Stimulated activated CD8-positive, alpha-beta memory T cell treated with anti-CD3 and anti-CD28 coated beads, Interleukin-2, amount 100 ng/mL, for 1 hour (primary cell): ENCODE measurements at places on chromosomes 3 and 15.

DNA sequence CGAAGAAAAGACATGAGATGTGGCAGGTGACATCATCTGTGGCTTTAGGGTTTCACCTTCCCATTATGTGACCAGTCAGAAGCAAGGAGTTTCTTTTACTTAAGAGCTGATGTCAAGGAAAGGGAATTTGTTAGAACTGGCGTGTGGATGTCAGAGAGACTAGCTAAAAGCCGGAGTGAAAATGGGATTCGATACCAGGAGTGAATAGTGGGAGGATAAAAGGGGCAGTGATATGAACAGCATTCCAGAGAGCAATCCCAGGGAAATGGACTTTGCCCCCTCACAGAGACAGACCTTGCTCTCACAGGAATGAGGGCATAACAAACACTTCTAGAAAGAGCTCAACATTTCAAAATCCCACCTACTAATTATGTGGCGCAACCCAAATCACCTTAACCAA is 5.9 kb upstream of the FMN1 start:
- DNase-seq: no peak

DNA sequence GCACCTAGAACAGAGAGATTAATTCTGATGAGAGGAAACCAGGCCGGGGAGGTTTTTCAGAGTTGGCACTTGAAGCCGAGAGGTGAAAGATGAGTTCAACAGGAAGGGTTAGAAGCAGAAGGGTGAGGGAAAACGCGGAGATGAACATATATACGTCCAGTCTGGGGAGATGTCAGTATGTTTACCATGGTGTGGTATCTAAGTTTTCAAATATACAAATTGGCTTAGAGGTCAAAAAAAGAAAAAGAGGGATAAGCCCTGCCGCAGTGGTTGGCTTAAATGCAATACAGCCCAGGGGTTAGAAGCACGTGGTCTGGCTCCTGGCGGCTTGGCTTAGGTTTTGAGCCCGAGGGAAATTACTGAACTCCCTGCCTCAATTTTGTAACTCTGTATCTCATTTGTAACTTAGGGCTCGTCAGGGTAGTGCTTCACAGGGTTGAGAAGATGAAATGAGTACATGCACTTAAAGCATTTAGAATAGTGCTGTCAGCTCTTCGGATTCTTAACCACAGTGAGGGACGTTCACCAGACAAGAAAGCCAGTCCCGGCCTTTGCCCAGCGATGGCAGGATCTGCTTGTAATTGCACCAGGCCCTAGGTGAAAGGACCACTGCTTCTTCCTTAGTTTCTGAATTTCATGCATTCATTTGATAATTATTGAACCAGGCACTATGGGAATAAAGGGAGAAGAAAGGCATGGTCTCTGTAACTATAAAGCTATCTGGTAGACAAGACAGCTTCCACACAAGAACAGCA is 6.4 kb downstream of the HES1 start:
- DNase-seq: no peak

DNA sequence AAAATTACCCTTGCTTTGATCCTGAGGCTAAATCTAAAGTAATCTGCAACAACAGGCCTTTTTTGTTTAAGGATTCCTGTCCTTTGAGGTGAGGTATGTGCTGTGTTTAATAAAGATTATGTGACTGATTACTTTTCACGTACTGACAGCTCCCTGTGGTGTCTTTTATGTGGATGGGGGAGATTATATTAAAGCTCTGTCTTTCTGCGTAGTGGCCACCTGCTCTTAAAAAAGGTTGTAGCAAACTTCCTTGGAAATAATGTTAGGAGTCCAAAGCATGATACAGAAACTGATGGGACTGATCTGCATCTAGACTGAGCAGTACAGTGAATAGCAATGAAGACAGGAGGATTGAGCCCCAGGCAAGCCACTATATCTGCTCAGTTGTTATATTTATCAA is 453.0 kb upstream of the GOLIM4 start:
- no peak for DNase-seq

DNA sequence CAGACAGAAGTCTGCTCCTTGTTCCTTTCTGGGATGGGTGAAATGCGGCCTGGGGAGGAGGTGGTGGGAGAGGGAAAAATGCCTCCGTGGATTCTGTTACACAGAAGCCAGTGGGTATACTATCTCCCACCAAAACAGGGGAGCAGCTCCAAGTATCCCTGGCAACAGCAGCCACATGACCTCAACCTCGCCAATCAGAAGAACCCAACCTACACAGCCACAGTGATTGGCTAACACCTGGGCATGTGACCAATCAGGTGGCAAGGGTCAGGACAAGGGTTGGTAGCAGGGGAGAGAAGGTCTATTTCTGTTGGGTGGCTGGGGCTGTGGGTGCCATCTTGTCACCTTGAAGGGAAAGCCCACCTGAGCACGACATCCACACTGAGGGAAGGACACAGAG is 9.1 kb upstream of the ACAD9 start:
- no peak for DNase-seq

- DNase-seq: no peak
Observed at GRCh38 chr3:46110701-46111493, 83.6 kb upstream of the XCR1 start.

DNA sequence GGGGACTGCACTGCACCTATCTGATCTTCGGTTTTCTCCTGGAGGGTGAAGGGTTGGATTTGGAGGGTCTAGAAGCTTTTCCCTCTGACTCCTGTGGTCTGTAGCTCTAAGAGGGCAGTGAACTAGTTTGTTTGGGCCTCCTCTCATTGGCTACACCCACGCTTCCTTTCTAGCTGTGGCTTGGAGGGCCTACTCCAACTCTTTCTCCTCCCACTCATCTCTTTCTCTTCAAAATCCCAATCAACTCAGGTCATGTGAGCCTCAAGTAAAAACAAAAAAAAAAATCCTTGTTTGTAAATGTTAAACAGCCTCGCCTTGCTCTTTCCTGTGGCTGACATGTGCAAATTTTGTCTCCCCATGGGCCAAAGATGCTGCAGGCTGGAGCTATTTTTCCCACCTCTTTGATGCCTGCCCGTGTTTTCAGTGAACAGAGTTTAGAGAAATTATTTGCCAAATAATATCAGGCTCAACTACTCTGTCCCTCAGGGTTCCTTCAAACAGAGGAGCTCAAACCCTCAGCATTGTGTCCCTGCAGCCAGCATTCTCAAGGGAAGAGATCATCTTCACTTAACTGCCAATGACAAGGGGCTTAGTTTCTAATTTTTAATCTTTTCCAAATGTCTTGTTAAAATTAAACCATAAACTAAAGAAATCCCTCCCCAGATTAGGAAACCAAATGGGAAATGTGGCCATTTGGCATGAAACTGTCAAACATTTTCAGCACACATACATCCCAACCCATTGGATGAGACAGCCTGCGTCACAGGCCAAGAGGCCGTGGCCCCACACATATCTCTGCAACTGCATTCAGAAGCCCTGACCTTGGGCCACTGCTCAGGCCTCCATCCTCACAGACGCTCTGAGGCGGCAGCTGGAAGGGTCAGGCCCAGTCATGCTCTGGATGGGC is 114.8 kb upstream of the THBS1 start:
- DNase-seq: no peak
